Endodermal cell (in vitro differentiated cells): ENCODE measurements at places on chromosomes 16 and 17. TPM values are rescaled to one million over a fixed set of nuclear protein-coding genes. Genes with fewer than 3 reads are reported as not detected.

DNA sequence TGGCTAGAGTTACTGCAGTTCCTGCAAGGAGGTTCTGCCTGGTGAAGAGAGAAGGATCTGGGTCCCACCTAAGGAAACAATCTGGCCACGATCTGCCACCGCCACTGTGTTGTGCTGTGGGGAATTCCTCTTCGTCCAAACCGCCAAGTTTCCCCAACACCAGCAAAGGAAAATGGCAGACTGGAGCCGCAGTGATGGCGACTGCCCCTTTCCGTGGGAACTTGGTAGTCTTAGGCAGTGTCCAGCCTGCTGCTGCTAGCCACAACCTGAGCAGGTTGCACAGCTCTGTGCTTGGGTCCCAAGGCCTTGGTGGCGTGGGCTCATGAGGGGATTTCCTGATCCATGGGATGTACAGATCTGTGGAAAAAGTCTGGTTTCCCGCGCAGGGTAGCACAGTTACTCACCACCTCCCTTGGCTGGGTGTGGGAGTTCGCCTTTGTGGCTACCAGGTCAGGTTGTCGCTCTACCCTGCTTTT lies 28.6 kb downstream of the NFATC3 start:
- no peak for DNase-seq

NPIPA2 gene
- 11.0 and 11.9 TPM in 2 replicates for total RNA-seq

SHISA9 gene
- total RNA-seq, result 22.2 and 27.8 TPM in 2 replicates

BAHCC1 gene
- 38.8 to 65.9 TPM (median 63.9 TPM) in 3 replicates for total RNA-seq

- DNase-seq, result peak; percentile 81
These were observed 699 bp downstream of the MPRIP start for GRCh38 chr17:17042851-17043460.

- DNase-seq, result no peak
These were observed 3.5 kb downstream of the CDH13 start for GRCh38 chr16:82630219-82630618.

DNA sequence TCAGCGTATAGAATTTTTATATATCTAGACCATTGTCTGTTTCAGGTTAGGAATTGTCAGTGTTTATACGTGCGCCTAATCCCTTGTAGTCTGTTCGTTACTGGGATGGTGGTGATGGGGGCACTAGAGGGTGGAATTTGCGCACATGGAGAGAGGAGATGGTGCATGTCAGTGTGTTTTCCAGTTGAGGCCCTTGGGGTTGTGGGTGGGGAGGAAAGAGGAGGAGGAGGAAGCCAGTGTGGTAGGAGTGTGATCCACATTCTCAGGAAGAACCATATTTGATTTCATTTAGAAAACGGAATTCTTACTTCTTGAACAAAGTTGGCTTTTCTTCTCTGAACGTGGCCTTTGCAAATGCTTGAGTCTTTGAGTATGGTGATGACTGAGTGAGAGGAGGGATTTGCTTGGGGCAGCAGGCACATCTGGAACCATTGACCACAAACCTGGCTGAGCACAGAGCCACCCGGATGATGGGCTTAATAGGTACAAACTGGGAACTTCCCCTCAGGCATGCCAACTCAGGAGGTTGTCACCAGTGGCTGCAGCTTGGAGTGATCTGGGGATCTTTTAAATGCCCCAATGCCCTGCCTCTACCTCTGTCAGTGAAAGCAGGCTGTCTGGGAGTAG lies 98.9 kb downstream of the PRKCB start:
- DNase-seq, result peak; percentile 20

CBX2 gene
- 69.6 and 75.0 TPM in 2 replicates for total RNA-seq

- no peak for DNase-seq
These were observed 157.1 kb downstream of the CMIP start for GRCh38 chr16:81601601-81602255.

DNA sequence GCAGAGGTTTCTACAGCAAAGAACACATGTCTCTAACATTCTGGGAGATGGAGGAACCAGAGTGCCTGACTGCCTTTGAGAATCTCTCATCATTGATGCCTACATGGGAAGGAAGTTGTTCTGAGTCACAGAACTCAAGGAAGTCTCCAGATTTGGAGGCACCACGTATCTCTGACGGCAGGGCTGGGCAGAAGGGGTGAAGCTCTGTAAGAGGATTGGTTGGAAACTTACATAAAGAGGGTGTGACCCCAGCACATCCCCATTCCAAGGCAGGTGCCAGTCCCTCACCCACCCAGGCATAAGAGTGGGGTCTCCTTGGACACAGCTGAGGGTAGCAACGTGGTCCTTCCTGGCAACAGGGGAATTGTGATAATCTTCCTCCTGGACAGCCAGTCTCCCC lies 17.4 kb downstream of the TNFRSF13B start:
- DNase-seq, result peak; percentile 19

GRCh38 chr16:80580109-80580832 lies 39.5 kb downstream of the DYNLRB2 start:
- no peak for DNase-seq

CCR7 gene
- not detected in 3 replicates for total RNA-seq

GRCh38 chr16:83420206-83420760 lies 387.5 kb upstream of the HSBP1 start:
- no peak for DNase-seq

TMEM94 gene
- total RNA-seq, result 96.6 to 127 TPM (median 106 TPM) in 3 replicates

- DNase-seq, result no peak
These were observed 13.2 kb downstream of the SLC7A5 start for GRCh38 chr16:87855852-87856715.

- DNase-seq, result peak; percentile 71
These were observed 8.3 kb downstream of the TRIM65 start for GRCh38 chr17:75888484-75888883.

DNA sequence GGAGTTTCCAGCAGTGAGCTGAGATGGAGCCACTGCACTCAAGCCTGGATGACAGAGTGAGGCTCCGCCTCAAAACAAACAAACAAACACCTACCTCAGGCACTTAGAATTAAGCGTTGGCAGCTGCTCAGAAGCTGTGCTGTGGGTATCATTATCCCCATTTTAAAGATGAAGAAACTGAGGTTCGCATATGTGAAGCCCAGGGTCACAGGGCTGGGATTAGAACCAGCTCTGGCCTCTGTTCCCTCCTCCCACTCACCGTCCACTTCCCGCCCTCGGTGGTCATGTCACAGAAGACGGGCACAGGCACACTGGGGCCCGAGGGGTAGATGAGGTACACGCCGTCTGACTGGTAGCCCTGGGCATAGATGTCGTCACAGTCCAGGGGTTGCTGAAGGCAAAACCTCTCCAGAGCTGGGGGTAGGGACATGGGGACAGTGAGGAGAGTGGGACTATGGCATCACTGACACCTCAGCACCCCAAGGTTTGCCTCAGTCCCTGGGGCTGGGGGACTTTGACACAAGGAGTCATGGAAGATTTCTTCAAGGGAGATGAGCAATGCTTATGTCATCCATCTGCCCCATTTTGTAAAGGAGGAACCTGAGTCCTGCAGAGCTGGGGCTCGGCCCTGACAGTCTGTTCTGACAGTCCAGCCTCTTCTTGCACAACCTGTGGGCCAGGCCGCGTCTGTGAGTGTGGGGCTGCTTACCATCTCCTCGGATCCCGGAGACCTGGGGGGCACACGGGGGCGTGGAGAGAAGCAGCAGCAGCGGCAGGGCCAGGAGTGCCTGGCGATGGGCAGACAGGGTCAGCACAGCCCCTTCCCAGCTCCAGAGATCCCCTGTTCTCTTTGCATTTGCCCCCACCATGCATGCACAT lies 700 bp downstream of the MFAP4 start:
- DNase-seq, result peak; percentile 79

RNU2-1 gene
- total RNA-seq, result 3,401 to 5,418 TPM (median 5,100 TPM) in 3 replicates

DNA sequence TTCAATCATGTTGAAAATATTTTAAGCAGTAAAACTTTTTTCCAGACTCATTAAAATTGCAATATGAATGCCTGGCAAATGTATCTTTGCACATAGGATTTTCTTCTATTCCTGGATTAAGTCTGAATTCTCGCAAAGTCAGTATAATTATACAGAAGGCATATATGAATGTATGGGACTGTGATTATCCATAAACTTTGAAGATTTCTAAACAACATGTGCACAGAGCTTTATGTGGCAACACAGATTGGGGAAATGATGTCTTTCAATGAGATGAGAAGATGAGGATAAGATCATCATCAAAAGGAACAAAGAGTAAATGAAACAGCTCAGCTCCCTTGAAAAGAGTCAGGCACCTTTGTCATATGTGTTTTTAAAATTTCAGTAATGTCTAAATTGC lies 635.3 kb downstream of the CDH11 start:
- DNase-seq, result no peak

DNA sequence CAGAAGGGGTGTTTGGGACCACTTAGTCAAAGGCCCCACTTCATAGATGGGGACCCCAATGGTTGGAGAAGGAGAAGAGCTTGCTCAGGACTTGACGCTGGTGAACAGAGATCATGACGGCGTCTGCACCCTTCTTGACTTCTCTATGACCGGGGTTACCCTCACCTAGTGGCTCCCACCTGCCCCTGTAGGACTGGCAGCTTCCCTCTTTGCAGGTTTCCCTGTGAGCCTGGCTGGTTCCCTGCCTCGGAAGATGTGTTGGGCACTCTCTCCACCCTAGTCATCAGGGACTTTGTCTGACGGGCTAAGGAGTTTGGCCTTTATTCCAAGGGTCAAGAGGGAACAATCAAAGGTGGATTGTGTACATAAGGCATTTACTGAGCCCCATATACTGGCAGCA lies 22.7 kb downstream of the TBX4 start:
- no peak for DNase-seq
